ENCODE measurements at places on chromosomes 7 and 10.

- no peak for DNase-seq
Measured at GRCh38 chr7:148436135-148436534, 154.4 kb upstream of the C7orf33 start.

DNA sequence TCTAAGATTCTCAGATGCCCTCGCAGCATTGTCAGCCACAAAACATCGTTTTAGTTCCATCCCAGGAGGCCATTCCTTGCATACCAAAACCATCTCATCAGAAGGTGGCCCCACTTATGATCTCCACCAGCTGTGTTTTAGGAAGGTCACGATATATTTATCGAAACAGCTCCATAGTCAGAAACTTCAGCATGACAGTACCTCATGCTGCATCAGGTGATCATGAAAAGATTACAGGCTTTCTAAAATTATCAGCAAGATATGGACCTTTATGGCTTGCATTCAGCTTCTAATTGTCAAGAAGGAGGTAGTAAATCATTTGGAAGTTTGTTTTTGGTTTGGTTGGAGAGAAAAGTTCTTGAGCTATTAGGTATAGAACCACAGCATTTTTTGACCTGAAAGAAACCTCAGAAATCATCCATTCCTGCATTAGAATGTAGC lies 20.0 kb downstream of the JAZF1 start:
- DNase-seq: peak; percentile 62

DNA sequence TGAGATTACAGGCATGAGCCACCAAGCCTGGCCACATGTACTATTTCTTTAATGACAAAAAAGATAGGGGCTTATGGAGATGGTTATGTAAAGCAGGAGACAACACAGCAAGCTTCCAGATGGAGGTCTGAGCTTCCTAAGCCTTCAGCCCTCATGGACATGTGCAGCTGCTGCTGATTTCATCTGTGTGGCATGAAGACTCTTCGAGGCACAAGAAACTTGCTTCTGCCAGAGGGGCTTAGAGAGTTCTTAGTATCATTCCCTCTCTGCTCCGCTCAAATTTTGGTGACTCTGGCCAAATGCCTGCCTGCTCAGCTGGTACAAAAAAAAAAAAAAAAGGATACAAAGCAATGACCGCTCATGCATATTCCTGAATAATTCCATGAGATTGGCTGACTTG lies 552.5 kb downstream of the TYW1 start:
- DNase-seq: no peak

- no peak for DNase-seq
Measured at GRCh38 chr7:15402436-15403136, 159.2 kb downstream of the AGMO start.
